ENCODE measurements at places on chromosomes 16 and 17.

GRCh38 chr16:4641895-4642294 lies 17.3 kb downstream of the MGRN1 start:
- no peak for DNase-seq

- DNase-seq, result no peak
These were observed 536.4 kb downstream of the WWOX start for GRCh38 chr16:78635807-78636206.

DNA sequence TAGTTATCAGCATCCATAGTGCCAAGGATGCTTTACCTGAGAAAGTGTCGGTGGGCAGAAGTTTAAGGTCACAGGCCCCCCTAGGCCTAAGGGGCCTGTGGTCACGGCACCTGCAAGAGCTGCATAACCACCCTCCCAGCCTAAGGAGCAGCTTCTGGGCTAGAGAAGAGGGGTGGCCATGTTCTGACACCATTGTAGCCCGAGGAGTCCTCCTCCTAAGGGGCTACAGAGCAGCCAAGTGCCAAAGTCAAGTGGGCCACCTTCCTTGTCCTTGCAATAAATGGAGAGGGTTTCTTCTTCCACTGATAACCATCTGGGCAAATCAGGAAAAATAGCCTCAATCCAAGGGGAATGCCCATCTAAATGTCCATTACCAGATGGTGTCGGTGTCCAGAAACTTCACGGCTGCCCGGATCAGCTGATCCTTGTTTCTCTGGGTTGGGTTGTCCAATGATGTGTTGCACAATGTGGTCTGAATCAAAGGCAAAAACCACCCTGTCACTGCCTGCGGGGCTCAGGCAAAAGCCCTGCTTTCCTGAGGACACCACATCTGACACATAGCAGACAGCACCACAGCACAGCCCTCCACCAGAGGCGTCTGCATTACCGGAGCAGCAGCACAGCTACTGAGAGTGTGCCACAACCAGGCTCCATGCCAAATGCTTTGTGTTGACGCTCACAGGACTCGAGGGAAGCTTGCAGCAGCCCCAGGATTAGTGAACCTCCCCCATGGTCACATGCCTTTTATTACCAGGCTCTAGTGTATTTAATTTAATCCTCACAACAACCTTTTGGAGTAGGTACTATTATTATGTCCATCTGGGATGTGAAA lies 12.8 kb downstream of the ATPAF2 start:
- DNase-seq, result peak; percentile 64

- no peak for DNase-seq
These were observed 22.5 kb upstream of the LRRC37A3 start for GRCh38 chr17:64941761-64942160.

- peak; percentile 60 for DNase-seq
These were observed 202.0 kb upstream of the CPHXL start for GRCh38 chr16:75928295-75928694.

DNA sequence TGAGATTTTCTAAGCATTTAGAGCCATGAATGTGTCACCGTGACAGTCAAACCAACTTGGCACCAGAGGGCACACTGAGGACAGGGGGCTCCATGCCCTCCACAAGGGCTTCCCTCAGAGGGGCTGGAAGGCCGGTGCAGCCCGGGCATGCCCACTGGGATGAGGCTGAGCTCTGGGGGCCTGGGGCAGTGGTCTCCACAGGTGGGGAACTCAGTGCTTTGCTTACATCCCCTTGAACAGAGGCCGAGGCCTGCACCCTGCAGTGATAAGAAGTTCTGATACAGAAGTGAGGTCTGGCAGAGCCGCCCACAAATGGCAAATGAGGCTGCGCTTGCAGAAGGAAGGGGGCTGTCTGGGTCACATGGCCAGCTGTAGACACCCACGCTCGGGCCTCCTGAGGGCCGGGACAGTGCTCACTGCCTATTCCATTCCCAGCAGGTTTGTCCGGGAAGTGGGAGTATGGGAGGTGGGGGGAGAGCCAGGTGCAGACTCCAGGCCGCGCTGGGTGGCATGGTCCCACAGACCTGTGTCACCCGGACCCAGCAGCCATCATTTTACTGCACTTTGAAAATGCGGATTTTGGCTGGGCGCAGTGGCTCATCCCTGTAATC lies 116.8 kb upstream of the CREBBP start:
- no peak for DNase-seq

DNA sequence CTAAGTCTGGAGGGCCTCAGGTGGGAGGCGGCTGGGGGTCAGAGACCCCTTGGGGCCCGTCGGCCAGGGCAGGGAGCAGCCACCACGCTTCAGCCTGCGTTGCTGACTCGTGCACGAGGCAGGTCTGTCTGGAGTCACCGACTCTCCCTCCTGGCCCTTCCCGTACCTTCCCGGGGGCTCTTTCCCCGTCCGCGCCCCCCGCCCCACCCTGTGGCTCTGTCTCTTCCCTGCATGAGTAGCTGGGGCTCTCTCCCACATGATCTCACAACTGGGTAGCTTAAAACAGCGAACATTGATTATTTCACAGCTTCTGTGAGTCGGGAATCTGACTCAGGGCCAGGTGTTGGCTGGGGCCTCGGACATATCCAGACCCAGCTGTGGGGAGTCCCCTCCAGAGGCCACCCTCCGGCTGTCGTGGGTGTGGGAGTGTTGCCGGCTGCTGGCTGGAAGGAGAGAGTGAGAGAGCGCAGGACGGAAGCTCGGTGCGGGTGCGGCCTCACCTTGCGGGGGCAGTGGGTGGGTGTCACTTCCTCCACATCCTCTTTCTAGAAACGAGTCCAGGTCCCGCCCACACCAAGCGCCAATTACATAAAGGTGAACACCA lies 17.3 kb downstream of the BAHCC1 start:
- DNase-seq, result peak; percentile 57

DNA sequence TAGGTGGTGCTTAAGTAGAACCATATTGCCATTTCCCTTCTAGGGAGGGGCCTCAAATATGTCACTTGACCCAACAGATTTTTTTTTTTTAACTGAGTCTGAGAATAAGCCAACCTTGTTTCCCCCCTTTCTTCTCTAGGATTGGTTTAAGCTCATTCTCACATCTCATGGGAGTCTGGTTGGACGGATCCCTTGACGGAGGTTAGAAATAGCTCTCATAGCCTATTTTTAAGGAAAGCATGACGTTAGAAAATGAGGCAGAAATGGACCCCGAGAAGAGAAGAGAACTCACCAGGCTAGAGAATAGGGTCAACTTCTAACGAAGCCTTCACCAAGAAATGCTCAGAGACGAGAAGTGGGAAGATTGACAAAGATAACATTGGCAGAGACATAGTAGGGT lies 95.1 kb upstream of the ZFHX3 start:
- no peak for DNase-seq

GRCh38 chr17:28554565-28554964 lies 2.1 kb upstream of the UNC119 start:
- no peak for DNase-seq

DNA sequence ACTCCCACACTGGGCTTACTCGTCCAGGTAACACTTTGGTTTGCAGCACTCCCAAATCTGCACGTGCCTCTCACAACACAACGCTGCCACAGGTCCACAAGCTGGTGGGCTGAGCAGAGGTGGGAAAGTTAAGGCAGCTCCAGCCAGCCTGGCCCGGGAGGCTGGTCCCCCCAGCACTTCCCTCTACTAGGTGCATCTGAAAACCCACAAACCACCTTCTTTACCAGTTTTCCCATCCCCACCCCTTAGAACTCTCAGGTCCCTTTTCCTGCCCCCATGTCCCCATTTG lies 1.4 kb upstream of the GAA start:
- no peak for DNase-seq

GRCh38 chr16:25187491-25187795 lies 29.3 kb upstream of the AQP8 start:
- no peak for DNase-seq

DNA sequence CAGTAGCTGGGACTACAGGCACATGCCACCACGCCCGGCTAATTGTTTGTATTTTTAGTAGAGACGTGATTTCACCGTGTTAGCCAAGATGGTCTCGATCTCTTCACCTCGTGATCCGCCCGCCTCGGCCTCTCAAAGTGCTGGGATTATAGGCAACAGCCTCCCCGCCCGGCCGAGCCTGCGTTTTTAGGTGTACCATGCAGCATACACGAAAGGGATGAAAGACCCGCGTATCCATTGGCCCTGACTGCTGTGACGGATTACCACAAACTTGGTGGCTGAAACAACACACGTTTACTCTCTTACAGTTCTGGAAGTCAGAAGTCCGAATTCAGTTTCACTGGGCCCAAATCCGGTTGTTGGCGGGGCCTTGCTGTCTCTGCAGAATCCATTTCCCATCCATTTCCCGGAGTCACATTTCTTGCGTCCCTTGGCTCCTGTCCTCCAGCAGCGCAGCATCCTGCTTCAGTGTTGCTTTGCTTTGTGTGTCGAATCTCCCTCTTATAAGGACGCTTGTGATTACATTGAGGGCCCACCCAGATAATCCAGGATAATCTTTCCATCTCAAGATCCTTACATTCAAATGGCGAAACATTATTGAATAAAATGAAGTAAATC lies 8.3 kb upstream of the GUCY2D start:
- no peak for DNase-seq

GRCh38 chr17:82126556-82127314 lies 28.7 kb upstream of the FASN start:
- no peak for DNase-seq

- DNase-seq, result peak; percentile 13
These were observed 44.8 kb downstream of the CDYL2 start for GRCh38 chr16:80759419-80760162.

DNA sequence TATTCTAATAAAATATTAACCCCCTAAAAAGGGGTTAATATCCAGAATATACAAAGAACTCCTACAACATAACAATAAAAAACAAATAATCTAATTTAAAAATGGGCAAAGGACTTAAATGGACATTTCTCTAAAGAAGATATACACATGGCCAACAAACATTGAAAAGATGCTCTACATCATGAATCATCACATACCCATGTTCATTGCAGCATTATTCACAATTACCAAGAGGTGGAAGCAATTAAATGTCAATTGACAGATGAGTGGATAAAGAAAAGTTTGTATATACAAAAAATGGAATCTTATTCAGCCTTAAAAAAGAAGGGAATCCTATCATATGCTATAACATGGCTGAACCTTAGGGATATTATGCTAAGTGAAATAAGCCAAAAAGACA lies 36.8 kb downstream of the CPD start:
- DNase-seq, result peak; percentile 57

GRCh38 chr17:1985686-1986085 lies 39.4 kb downstream of the RTN4RL1 start:
- DNase-seq, result no peak

- no peak for DNase-seq
These were observed at the start of gene ABCC12 for GRCh38 chr16:48155926-48156789. Gene ABCC12 (minus strand): TSS chr16:48155993. CDS start chr16:48146424, 9,569 bp downstream.

GRCh38 chr17:32627239-32627996 lies 140.6 kb downstream of the CDK5R1 start:
- DNase-seq, result peak; percentile 10

GRCh38 chr17:4599505-4600281 lies 15.4 kb downstream of the SMTNL2 start:
- DNase-seq, result peak; percentile 30

GRCh38 chr17:51287412-51287811 lies 27.1 kb downstream of the UTP18 start:
- DNase-seq, result no peak

All from fibroblast of mammary gland (primary cell).